Cerebellar cortex (tissue), 1 donor: ENCODE measurements at places on chromosomes 3 and 15.

- no peak for DNase-seq
These were observed 72.1 kb upstream of the FNDC3B start for GRCh38 chr3:171967137-171967783.

- peak; percentile 24 for DNase-seq
These were observed 995 bp downstream of the CHST14 start for GRCh38 chr15:40471808-40472150.

GRCh38 chr3:148585671-148586379 is 111.9 kb upstream of the AGTR1 start:
- no peak for DNase-seq

DNA sequence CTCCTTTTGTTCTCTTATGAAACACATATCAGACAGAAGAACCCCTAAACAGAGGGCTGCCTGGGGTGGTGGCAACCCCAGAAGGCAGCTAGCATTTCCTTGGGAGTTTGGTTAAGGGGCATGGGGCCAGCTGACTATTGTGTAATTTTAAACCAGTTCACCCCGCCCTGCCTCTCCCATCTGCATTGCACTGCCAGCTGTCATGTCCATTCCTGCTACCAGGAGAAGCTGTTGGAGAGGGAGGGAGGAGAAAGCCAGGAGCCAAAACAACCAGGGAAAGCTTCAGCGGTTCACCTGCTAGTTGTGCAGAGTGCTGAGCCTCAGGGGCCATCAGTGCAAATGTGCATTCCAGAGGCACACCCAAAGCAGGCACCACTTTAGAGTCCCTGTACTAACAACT is 47.6 kb upstream of the ATP1B3 start:
- no peak for DNase-seq

DNA sequence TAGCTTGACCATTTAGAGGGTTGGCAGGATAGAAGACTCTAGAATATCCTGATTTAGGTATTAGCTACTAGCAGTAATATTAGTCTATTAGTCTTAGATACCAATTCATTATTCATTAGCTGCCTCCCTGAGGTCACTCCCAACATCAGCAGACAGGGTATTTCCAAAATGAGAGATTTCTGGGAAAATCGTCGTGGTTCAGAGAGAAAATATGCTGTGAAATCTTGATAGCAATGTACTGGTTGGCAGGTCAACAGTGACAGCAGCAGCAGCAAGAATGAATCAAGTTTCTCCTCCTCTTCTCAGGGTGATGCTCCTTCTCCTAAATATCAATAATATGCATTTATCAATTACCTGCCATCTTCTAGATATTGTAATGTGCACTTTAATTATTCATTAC is 41.3 kb upstream of the ROBO1 start:
- no peak for DNase-seq

DNA sequence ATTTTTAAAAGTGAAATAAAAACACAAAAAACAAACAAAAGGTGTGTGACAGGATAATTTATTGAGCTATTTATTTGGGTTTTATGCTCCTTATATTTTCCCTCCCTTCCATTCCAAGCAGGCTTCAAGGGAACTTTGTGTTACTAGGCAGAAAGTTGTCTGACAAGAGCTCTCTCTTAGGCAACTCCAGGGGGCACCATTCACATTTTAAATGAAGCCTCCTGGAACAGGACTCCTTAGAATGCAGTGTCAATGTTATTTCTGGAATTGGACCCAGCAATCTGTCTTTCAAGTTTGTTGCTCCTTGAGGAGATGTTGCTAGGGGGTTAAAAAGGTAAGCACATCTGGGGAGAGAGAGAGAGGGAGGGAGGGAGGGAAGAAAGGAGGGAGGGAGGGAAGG is 5.4 kb upstream of the RFX7 start:
- peak; percentile 62 for DNase-seq

GRCh38 chr3:13689373-13690260 is 140.7 kb downstream of the FBLN2 start:
- DNase-seq: peak; percentile 54

- no peak for DNase-seq
These were observed 591.4 kb downstream of the NLGN1 start for GRCh38 chr3:173988909-173989308.

- no peak for DNase-seq
These were observed 24.5 kb downstream of the IQGAP1 start for GRCh38 chr15:90412356-90413194.

DNA sequence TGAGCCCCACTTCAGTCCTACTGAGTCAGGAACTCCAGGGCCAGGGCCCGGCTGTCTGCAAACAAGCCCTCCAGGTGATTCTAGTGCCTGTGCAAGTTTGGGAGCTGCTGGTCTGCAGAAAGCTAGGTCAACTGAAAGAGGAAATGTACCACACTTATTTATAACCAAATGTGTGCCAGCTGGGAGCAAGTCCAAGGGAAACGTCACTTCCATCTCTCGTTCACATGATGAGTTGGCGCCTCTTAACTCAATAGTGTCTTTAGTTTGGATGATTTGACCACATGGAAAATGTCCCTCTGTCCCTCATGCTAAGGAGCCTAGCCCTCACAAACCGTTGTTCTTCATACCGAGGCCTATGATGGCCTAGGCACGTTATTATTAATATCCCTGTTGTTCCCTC is 43.2 kb downstream of the GOLGA8S start:
- no peak for DNase-seq

DNA sequence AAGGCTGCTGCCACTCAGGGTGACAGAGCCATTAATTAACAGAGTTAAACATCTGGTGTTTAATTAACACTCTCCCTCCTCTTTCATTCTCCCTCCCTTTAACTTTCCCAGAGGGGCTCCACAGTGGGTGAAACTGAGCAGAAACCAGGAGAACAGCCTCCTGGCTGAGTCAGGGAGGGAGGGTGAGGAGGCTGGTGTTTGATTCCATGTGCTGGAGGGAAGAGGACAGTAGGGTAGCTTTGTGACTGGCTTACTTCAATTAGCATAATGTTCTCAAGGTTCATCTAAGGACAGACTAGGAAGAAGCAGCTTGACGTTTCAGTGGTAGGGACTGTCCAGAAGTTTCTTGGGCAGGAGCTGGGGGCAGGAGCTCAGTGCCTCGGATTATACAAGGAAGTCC is 62.8 kb downstream of the SEMA5B start:
- no peak for DNase-seq

GRCh38 chr15:56327721-56328502 is 37.3 kb upstream of the TEX9 start:
- no peak for DNase-seq

- no peak for DNase-seq
These were observed 424.1 kb downstream of the RSL24D1 start for GRCh38 chr15:54772663-54773062.

GRCh38 chr3:151058740-151059139 is 26.7 kb upstream of the MED12L start:
- no peak for DNase-seq

DNA sequence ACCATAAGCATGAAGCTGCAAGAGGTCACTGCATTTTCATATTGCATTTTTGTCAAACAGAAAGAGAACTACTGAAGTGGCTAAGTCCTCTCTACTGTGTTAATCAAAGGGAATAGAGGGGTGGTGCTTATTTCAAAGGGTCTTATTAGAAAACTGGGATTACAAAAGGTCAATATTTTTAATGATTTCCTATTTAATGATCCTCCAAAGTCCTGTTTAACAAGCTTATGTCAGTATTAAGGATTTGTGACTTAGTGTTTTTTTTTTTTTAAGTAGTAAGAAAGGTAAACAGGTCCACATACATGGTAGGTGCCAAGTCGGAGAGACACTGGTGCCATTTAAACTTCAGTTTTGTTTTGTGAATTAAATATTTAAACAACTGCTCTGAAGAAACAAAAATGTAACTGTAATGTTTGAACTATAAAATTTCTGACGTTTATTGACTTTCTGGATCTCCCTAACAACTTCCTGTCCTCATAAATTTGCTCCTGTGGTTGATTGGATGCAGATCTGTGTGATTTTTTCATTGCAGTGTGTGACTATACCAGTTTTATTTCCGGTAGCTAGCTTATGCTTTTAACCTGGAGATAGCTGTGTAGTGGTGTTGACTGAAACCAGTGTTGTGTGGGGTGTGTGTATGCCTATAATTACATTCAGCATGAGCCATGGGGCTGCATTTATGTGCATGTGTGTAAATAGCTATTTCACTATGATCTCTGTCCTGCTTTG is 8.6 kb upstream of the CACNA1D start:
- no peak for DNase-seq

DNA sequence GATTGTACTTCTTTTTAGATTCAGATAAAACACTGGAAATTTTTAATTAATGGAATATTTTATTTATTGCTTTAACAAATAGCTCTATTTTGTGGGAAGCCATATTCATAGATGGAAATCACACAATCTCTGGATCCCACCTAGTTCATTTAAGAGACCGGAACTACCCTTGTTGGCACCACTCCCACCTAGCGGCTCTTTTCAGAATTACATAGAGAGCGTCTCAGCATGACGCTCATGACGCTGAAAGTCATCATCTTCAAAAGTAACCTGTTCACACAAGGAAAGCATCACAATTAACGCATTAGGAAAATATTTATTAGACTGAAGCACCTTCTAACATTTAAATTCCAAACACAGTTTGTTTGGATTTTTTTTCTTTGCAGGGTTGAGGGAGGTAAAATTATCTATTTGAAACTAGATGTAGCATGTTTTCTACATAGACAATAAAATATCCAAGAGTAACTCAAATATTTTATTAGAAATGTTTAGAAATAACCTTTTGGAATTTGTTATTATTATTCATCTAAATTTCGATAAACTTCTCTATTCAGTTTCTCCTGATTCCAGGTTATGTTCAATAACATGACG is 214.9 kb upstream of the ARRDC4 start:
- no peak for DNase-seq

- DNase-seq: peak; percentile 88
These were observed at the start of gene STOML1 for GRCh38 chr15:73991726-73992593. Gene STOML1, minus strand, starts transcription at chr15:73992295. Its CDS starts 72 bp downstream, at chr15:73992223.

GRCh38 chr3:120742849-120743365 is 363 bp downstream of the GTF2E1 start:
- DNase-seq: no peak

- no peak for DNase-seq
These were observed 1.8 kb upstream of the STT3B start for GRCh38 chr3:31530960-31531335.

DNA sequence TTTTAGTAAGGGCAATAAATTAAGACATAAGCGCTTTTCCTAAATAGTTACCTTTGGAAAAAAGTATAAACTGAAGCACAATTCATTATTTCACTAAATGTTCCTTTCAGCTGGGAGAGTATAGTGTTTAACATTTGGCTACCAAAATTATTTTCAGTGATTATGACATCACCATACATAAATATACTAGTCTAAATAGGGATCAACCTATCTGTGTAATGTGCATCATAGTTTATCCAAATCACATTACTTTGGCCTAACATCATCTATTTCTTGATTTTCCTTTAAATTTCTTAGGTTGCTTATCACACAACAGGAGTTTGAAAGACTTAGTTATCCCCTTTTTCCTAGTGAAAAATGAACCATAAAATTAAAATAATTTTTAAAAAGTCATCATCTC is 738.9 kb downstream of the ROBO1 start:
- DNase-seq: no peak

GRCh38 chr3:102177075-102177755 is 257.6 kb upstream of the ZPLD1 start:
- no peak for DNase-seq

GRCh38 chr3:89332793-89333192 is 225.4 kb downstream of the EPHA3 start:
- DNase-seq: no peak

DNA sequence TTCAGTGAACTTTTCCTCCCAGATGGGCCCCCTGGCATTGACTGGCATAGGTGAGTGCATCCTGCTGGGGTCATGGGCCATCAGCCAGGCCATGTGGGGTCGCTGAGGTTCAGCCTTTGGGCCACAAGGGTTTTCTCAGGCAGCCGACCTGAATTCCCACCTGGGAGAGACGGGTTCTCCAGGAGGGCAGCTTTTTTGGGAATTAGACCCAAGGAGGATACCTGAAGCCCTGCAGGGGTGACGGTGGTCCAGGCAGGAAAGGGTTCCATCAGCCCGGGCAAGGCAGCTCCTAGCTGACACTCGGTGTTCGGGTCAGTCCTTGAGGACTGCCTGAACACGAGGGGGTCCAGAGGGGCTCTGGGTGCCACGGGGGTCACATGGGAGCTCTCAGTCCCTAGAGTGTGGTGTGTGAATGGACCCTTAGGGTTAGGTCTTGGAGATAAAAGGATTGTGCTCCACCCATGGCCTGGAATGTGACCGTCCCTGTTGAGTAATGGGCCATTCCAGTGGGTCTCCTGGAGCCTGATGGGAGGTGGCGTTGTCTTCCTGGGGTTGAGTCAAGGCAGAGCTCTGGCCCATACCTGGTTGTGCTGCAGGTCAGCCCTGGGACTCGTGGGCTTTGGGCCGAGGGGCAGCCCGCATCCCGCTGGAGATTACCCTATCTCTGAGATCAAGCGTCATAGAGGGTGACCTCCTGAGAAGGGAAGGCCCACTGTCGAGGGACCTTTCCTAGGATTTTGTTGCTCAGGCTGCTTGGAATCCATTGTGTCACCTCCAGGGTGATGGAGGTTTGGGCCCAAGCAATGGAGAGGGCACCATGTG is 192.8 kb downstream of the UBE3A start:
- no peak for DNase-seq

- DNase-seq: peak; percentile 41
These were observed 48.8 kb downstream of the NSMCE3 start for GRCh38 chr15:29220852-29221251.

- DNase-seq: no peak
These were observed 27.8 kb downstream of the CHP1 start for GRCh38 chr15:41258750-41259471.

- no peak for DNase-seq
These were observed 278.9 kb upstream of the LRRC3B start for GRCh38 chr3:26343647-26344046.

DNA sequence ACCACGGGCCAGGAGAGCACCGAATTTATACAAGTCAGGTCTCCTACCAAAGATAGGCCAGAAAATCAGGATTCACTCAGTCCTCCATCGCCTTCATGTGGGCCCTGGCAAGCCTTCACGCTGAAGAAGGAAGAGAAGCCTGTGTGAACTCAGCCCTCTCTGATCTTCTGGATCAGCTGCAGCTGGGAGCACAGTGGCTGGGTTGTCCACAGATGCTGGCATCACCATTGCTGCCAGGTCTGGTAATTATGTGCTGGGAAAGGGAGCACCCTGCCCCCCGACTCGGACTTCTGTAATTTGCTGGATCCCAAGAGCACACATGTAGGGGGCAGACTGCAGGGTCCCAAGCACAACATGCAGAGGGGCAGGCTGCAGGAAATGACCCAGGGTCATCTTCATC is 12.4 kb upstream of the PDE8A start:
- no peak for DNase-seq

DNA sequence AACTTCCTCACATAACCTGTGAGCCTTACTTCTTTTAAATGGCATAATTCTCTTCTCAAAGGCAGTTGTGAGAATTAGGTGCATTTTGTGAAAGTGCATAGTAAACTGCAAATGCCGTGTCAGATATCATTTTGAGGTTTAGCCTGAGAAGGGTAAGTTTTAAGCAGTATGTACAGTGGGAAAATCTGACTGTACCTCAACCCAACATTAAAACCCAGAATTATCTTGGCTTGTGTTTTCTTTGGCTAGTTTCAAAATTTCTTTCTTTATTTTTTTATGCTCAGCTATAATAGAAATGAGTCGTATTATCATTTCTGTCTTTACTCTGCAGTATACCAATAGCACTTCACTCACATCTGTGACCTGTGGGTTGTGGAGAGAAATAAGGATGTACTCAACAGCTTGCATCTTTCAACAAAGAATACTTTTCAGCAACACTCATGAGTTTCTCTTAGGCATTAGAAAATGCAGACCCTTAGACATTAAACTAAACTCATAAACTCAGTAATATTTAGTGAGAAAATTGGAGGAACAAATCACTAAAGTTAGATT is 65.7 kb downstream of the RASA2 start:
- DNase-seq: no peak

- peak; percentile 28 for DNase-seq
These were observed 98.2 kb downstream of the ANXA2 start for GRCh38 chr15:60299452-60300047.
